Activated CD8-positive, alpha-beta T cell treated with anti-CD3 and anti-CD28 coated beads, Interleukin-2, amount 10 ng/mL, durations not matched to agents 7 days and 5 days (primary cell): ENCODE measurements at places on chromosomes 1 and 21. TPM values are rescaled to one million over a fixed set of nuclear protein-coding genes. Genes with fewer than 3 reads are reported as not detected.

Gene PDE9A
- 10.8 TPM for total RNA-seq

Gene HMGCS2
- not detected for total RNA-seq

Gene CHIT1
- 0.50 TPM for total RNA-seq

Gene ZFP69B
- 3.8 TPM for total RNA-seq

Gene TMCC2
- 2.7 TPM for total RNA-seq

Gene LCE2C
- not detected for total RNA-seq

Gene FMO1
- total RNA-seq: not detected

Gene CCDC190
- not detected for total RNA-seq

Gene KCNA3
- 49.0 TPM for total RNA-seq

Gene PRPF38A
- 102 TPM for total RNA-seq

Gene ENTREP3
- total RNA-seq: 29.3 TPM

Gene LRRC8B
- 11.8 TPM for total RNA-seq

Gene LIN28A
- not detected for total RNA-seq

Gene OR2T33
- total RNA-seq: not detected

Gene ATP8B2
- 71.6 TPM for total RNA-seq

Gene TAS1R1
- not detected for total RNA-seq

Gene LGR6
- not detected for total RNA-seq

Gene C1QTNF12
- 2.2 TPM for total RNA-seq

Gene CAPN8
- 0.08 TPM for total RNA-seq

Gene TNFRSF18
- total RNA-seq: 17.5 TPM

Gene NBPF8
- total RNA-seq: 29.0 TPM

Gene PTPRU
- total RNA-seq: not detected

Gene NUP210L
- 0.08 TPM for total RNA-seq

Gene SLC9C2
- total RNA-seq: not detected

Gene UBXN11
- total RNA-seq: 40.9 TPM

Gene PLPP3
- total RNA-seq: not detected

Gene MAP3K7CL
- 3.4 TPM for total RNA-seq

Gene ARHGEF19
- 11.4 TPM for total RNA-seq

Gene XKR8
- total RNA-seq: 8.0 TPM

Gene ALPL
- not detected for total RNA-seq

Gene ANGEL2
- 41.5 TPM for total RNA-seq

Gene TMCO4
- 13.1 TPM for total RNA-seq

Gene TMEM54
- not detected for total RNA-seq

Gene BACH1
- total RNA-seq: 23.7 TPM
